NCI-H460 (cell line): ENCODE measurements at places on chromosomes 2 and 18.

- DNase-seq = no peak
Measured at GRCh38 chr2:196195302-196195701, 23.9 kb upstream of the STK17B start.

DNA sequence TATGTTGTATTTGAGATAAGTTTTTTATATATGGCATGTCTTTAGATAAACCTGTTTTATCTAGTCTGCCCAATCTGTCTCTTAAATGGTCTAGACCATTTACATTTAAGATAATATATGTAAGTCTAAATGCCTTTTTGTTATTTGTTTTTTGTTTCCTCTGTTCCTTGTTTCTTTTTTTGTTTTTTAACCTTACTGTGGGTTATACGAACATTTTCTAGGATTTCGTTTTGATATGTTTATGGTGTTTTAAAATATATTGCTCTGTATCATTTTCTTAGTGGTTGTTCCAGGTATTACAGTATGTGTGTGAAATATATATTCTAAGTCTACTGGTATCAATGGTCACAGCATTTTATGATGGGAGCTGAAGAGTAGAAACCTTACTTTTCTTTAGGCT is 13.3 kb downstream of the BCL2L11 start:
- DNase-seq = no peak

GRCh38 chr2:99624677-99625076 is 134.9 kb upstream of the REV1 start:
- DNase-seq = no peak

DNA sequence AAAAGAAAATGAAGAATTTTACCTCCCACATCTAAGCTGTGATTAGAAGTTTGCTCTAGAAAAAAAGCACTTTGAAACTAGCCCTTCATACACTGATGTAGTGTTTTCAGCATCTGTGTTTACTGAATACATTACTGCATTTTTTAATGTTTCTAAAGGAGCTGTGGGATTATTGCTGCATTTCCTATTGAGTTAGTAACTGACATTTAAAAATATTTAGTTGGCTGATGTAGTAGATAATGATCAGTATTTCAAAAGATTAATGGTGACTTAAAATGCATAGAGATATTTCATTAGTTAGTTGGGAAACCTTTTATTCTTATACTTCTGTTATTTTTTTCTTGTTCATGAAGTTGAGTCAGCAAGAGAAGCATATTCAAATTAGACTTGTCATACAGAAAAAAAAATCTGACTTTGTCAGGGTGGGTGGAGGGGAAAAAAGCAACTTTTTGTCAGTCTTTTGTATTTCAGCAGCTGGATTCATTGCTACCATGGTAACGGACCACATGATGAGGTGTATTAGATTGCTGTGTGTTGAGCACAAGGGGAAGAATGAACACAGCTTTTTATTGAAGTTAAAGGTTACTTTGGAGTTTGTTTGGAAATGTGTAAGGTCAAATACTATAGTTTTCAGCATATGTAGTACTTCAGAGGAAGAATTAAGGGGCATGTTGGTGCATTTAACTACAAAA is at the start of gene DTNA:
TSS of gene DTNA (plus strand) at position 549 of the 692 bp plus-strand sequence. CDS start 45,679 bp downstream, outside the sequence.
- no peak for DNase-seq

DNA sequence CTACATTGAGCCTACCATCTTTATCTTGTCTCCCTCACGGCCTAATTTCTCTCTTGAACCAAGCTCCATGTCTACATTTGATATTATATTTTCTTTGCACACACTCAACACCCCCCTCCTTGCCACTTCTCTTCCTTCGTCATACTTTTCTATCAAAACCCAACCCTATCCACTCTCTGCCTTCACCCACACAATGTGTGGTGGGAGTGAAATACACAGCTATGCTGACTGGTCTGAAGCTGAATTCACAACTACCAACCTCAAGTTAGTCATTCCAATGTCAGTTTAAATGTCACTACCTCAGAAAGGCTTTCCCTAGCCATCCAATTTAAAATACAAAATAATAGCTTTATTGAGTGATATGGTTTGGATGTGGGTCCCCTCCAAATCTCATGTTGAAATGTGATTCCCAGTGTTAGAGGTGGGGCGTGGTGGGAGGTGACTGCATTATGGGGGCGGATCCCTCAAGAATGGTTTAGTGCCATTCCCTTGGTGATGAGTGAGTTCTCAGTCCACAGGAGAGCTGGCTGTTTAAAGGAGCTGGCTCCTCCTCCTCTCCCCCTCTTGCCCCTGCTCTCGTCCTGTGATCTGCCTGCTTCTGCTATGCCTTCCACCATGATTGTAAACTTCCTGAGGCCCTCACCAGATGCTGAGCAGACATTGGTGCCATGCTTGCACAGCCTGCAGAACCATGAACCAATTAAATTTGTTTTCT is 112.1 kb downstream of the DTNB start:
- DNase-seq = no peak

GRCh38 chr2:183927406-183928325 is 670.7 kb upstream of the ZNF804A start:
- no peak for DNase-seq

DNA sequence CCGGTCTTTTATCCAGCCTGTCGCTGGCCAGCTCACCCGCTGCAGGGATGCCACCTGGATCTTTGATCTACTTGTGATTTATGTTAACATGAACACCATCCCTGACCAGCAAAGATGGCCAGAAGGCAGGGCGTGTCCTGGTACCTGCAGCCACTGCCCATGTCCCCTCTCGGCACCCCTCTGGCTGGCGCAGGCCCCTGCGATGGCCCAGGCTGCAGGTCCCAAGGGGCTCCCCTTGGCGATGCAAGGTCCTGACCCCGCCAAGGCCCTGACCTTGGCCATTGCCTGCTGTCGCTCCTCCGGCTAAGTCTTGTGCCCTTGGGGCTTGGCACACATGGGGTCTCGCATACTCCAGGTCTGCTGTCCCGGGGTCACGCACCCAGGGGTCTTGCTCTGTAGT is 214.9 kb downstream of the TWIST2 start:
- no peak for DNase-seq

DNA sequence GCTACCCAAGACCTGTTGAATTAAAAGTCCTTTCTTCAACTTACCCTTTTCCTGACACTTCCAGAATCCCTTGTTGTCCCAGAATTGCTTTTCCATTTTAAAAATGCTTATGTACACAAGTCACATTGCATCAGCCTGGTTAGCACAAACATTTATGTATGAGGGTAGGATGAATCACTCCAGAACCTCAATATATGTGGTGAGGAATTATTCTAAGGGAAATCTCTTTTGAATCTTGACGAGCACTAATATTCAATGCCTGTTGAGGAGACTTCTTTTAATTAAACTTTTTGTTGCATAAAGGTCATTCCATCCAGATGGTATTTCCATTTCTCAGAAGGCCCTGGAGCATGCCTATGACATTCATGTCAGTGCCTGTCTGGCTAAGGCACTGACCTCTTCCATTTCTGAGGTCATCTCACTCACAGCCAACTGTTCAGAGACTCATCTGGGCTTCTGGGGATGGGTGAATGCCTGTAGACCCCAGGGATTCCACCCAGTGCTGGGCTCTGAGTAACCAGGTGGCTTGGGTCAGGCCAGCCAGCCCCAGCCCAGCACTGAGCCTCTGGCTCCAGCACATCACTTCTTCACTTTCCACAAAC is 28.2 kb downstream of the ACMSD start:
- no peak for DNase-seq

- no peak for DNase-seq
Measured at GRCh38 chr18:78677483-78678317, 301.9 kb upstream of the SALL3 start.

- DNase-seq = no peak
Measured at GRCh38 chr2:26465266-26465925, 12.5 kb downstream of the OTOF start.

- DNase-seq = no peak
Measured at GRCh38 chr18:8659609-8660242, 45.6 kb upstream of the MTCL1 start.

DNA sequence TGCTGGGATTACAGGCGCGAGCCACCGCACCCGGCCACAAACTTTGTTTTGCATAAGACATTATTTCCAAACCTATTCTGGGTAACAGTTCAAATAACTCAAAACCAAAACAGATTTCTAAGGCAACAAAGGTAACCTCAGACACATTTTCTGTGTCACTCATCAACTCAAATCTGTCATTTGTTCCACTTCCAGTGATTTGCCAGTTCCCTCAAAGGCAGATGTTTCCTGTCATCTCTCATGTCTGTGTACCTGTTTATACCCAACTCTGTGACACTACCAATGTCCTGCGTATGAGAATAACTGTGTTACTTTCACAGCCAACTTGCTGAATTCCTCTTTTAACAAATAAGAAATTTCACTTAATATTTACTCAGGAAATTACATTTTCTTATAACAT is 54.4 kb downstream of the SCN3A start:
- no peak for DNase-seq

DNA sequence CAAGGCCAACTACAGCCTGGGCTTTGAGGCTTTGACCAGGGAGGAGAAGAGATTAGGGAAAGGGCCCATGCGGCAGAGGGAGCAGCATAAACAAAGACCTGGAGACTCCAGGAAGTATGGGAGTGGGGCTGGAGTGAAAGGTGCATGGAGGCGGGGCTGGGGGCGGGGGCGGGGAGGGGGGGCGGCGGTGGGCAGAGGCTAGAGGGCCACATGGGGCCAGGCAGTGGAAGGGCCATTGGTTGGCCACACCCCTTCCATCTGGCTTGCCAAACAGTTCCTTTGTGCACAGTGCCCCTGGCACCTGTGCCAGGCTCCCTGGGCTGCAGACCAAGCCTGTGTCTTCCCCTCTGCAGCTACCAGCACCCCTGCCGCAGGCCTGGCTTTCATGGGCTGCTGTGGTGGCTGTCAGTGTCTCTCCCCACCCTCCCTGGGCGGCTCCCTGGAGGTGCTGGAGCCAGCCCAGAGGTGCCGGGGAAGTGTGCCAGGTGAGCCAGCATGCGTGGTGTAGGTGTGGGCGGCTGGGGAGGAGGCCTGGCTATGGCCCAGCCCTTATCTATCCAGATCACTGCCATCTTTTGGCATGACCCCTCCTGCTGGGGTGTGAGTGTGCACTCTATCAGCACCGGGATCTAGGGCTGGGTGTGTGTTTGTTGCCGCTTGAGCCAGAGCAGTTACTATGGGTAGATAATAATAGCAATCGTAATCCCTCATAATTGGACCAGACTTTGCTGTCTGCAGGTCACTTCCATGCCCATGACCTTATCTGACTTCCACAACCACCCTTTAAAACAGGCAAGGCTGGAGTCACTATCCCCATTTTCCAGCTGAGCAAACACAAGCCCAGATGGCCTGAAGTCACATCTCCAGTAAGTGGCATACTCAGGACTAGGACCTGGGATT is 30.5 kb downstream of the DNMT3A start:
- DNase-seq = no peak

DNA sequence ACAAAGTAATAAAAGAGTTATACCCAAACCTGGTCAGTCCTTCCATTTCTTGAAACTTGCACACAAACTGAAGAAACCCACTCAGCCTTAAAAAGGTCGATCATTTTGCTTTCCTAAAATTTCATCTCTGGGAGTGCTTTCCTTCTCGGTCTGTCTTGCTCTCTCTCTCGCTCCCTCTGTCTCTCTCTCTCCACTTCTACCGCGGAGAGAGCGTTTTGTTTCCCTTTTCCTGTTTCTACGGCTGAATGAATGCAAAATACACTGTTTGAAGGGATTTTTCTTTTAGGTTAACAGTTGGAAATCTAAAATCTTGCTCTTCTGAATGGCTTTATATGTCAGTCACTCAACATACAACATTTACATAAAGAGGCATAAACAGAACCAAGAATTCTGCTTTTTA is 424.2 kb downstream of the TGIF1 start:
- DNase-seq = no peak

- no peak for DNase-seq
Measured at GRCh38 chr18:58314284-58314683, 270.3 kb downstream of the NEDD4L start.
